ENCODE measurements at places on chromosomes 2 and 18. TPM values are rescaled to one million over a fixed set of nuclear protein-coding genes. Genes with fewer than 3 reads are reported as not detected.

CCDC150 gene
- 10.4 TPM for total RNA-seq

OSR1 gene
- total RNA-seq: not detected

CYS1 gene
- total RNA-seq: 0.11 TPM

DPP10 gene
- total RNA-seq: not detected

ANKRD36B gene
- total RNA-seq: 31.3 TPM

ZNF638 gene
- 81.1 TPM for total RNA-seq

CCL20 gene
- 7.5 TPM for total RNA-seq

RBKS gene
- 8.9 TPM for total RNA-seq

GRCh38 chr2:57516698-57517340 lies 529.8 kb upstream of the VRK2 start:
- DNase-seq: no peak

DNA sequence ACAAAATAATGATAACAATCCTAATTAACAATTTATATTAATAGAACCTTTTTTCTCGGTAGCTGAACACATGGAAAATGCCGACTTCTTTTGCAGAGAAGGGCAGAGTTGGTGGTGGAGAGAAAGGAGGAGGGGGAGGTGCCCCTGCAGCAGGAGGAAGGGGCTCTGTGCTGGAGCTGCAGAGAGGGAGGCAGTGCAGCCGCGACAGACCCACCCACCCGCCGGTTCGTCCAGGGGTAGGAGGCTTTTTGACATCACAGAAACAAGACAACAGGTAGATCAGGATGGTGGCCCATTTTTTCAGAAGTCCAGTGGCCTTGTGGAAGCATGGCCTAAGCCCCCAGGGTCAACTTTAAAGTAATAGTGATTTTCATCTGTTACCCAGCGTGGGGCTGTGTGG lies 321.1 kb upstream of the SALL3 start:
- no peak for DNase-seq

DNA sequence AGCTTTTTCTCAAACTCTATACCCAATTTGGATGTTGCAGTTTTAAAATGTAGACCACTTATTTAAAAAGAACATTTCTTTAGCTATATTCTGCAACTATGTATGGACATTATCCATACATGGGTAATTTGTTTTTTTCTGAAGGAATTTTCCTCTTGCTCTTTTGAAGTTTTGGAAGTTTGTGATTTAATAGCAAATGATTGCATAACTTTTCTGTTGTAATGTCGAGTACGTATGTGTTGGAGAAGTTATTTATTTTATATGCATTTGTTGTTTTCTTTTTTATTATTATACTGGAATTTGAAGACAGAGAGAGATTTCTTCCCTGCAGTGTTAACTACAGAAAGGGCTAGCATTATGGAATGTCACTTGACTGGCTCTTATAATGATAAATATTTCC lies 207.7 kb upstream of the FANCL start:
- no peak for DNase-seq

GRCh38 chr2:70977605-70978205 lies 725 bp upstream of the ANKRD53 start:
- peak; percentile 67 for DNase-seq

GRCh38 chr18:36066001-36066400 lies 1.4 kb downstream of the RPRD1A start:
- no peak for DNase-seq

DNA sequence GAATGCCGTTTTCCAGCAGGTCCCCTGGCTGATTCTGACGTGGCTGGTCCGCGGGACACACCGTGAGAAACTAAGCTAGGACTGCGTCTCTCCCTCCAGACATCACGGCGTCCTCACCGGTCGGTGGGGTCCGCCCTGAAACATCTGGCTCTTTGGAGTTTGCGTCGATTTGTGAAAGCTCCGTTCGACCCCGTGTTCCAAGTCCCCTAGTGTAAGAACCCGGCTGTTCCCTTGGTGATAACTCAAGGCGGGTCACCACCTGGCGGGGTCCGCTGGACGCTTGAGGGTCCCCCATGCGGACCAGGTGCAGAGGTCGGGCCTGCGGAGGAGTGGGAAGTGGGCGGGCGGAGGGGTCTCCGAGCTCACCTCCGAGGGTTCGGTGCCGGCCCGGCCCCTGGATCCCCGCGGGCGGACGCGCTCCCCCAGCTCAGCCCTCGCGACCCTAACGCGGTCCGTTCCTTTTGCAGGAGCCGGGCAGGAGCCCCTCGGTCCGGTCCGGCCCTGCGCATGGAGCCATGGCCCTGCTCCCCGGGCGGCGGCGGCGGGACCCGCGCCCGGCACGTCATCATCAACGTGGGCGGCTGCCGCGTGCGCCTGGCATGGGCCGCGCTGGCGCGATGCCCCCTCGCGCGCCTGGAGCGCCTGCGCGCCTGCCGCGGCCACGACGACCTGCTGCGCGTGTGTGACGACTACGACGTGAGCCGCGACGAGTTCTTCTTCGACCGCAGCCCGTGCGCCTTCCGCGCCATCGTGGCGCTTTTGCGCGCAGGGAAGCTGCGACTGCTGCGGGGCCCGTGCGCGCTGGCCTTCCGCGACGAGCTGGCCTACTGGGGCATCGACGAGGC lies 65.6 kb downstream of the KCNG2 start:
- DNase-seq: no peak

GRCh38 chr2:101751875-101752619 lies 54.5 kb downstream of the MAP4K4 start:
- no peak for DNase-seq

DNA sequence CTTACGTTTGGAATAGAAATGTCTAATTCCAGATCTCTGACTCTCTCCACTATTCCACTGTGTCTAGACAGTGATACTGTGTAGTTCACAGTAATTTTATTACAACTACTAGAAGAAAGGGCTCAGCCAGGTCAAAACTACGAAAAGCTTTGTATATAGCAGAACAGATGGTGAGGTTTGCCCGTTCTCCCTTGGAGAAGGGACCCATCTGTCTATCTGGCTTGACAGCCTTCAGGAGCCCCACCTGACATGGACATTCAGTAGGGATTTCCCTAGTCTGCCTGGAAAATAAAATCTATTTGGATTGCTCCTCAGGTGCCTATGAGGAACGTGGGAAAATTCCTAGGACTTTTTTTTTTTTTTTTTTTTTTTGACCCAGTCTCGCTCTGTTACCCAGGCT lies 435.4 kb downstream of the NRXN1 start:
- DNase-seq: no peak

- no peak for DNase-seq
Measured at GRCh38 chr2:72919414-72920317, 2.3 kb downstream of the EMX1 start.

GRCh38 chr2:170121689-170122088 lies 56.3 kb upstream of the MYO3B start:
- no peak for DNase-seq

- DNase-seq: no peak
Measured at GRCh38 chr18:944440-944839, 39.8 kb downstream of the ADCYAP1 start.

DNA sequence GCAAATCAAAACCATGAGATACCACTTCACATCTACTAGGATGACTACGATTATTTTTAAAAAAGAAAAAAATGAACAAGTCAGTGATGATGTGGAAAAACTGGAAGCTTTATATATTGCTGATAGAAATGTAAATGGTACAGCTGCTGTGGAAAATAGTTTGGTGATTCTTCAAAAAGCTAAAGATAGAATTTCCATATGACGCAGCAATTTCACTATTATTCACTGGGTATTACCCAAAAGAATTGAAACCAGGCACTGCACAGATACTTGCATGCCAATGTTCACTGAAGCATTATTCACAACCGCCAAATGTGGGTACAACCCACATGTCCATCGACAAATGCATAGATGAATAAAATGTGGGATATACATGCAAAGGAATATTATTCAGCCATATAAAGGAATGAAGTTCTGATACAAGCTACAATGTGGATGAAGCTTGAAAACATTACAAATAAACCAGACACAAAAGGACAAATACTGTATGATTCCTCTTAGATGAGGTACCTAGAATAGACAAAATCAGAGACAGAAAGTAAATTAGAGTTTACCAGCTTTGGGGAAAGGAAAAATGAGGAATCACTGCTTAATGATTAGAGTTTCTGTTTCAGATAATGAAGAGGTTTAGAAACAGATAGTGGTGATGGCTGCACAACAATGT lies 11.1 kb downstream of the RTTN start:
- DNase-seq: peak; percentile 15

DNA sequence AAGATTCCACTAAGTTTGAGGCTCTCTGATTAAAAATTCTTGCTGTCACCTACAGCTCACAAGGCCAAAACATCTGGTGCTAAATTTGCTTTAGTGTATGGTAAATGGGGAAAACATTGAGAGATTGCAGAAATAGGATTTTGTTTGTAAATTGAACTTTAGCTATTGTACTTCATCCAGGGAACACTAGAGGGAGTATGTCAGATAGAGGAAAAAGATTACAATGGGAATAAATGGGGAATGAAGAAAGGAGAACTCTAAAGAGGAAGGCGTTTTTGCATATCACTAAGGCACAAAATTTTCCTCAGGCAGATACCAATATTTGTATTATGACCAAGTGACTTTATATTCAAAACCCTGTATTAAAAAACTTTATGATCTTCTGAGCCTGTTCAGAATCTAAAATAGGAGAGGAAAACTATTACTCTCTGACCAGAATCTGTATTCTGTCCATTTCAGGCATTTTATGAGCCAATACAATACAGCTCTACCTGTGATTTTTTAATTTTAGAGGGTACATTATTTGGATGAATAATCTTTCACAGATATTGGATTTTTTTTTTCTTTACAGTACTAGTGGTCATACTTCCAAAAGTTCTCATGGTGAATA lies 52.3 kb upstream of the ITGB6 start:
- DNase-seq: no peak

DNA sequence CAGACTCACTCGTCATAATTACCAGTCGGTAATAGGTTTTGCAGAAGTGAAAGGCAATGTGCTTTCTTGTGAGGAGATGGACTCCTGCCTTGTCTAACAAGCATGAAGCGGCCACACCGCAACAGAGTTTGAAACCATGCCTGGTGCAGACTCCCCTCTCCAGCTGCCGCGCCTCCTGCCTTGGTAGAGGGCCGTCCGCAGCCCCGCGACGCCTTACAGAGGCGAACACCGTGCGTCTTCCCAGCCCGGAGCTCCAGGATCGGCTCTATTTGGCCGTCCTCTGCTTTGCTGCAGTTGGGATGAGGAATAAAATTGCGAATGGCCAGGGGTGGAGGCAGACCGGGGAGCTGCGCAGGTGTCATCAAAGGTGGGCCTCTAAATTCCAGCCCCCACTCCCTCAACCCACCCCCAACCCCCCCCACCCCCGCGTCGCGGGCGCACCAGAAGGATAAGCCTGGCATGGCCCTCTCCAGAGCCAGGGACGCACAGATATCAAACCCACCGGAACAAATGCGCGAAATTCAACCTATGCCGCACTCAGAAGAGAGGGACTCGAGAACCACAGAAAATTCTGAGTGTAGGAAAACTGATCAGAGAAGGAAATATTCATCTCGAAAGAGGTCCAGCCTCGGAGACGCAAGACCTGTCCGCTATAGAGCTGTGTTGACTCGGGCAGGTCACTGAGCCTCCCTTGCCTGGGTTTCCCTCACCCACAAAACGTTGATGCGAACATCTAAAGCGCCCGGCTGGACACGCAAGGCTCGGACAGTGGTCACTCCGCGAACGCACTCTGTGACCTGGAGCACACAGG lies 1.1 kb downstream of the TRABD2A start:
- DNase-seq: peak; percentile 47

GRCh38 chr2:144666032-144666431 lies 146.1 kb upstream of the ZEB2 start:
- DNase-seq: no peak

DNA sequence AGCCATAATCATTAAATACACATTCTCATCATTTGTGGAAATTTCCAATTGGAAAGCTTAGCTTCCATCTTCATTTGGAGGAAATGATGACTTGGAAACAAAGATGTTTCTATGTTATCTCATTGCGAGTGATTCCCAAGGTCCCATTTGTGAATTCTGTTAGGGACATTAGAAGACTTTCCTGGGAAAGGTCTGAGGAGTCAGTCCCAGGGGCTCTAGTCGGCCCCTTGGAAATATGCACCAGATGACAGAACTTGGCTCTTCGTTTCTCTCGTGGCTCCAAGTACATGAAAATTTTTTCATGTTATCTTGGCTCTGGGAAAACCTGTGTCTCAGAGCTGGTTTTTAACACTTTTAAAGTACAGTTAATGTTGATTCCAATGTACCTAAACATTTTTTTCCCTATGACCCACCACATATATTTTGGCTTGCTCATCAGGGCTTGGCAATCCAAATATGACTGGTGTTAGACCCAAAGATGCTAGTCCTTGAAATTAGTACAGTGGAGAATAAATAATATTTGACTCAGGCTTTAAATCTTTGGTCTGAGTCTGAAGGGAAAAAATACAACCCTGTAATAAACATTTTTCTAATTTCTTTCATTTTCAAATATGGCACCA lies 15.4 kb upstream of the CAVIN2 start:
- DNase-seq: no peak

DNA sequence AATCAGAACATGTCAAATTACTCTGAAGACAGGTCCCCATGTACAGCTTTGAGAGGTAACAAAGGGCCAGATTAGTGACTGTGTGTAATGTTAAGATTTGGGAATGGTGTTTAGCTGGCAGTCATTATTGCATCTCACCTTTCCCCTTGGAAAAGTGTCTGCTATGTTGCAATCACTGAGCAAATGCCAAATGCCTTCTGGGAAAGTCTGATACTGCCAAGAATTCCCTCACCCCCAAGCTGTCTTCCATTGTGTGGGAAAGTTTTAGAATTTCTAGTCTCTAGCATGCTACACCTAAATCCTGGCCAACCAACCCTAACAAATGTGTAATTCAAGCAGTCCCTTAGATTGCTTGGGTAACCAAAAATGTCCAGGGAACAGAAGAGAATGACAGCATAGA lies 13.6 kb upstream of the PELI1 start:
- no peak for DNase-seq

DNA sequence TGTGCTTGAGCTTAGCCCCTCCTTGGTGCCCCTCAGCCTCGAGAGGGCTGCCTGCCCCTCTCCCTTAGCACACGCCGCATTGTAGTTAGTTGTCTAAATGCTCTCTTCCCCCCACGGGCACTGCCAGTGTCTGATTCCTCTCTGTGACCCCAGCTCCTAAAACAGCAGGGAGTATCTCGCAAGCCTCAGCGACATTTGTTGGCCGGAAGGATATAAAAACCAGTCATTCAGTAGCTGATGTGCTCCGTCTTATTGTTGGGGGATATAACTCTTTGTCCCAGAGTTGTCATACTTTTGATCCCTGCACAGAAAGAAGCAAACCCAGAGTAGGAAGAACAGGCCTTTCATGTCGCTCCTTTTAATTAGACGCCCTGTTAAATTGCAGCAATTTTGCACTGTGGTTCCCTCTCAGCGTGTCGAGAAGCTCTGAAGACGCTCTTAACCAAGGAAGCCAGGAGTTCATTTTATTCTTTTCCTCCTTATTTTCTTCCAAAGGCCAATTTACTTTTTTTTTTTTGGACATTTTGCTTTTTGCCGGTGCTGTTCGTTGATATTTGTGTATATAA lies 201.8 kb downstream of the KLHL29 start:
- DNase-seq: no peak

GRCh38 chr2:8822218-8822617 lies 15.2 kb downstream of the KIDINS220 start:
- DNase-seq: no peak

DNA sequence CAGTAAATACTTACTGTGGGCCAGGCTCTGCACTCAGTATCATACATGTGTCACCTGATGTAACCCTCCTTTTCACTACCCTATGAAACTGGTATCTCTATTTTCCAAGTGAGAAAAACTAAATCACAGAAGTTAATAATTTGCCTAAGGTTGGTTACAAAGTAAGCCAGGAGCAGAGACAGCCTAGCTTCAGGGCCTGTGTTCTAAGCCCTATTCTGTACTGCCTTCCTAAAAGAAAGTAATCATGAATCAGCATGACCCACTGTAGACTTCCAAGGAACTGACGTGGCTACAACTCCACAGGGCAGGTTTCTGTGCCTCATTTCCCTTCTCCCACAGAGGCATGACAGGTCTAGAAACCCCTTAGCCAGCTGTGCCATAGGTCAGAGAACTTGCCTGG lies 14.3 kb downstream of the ZNF142 start:
- DNase-seq: no peak
